Pulmonary artery endothelial cell (primary cell): ENCODE measurements at places on chromosomes 3 and 15. TPM values are rescaled to one million over a fixed set of nuclear protein-coding genes. Genes with fewer than 3 reads are reported as not detected.

Gene CHDH
- total RNA-seq: 0.07 and 0.25 TPM in 2 replicates

Gene PTX3
- total RNA-seq: 1,084 and 1,117 TPM in 2 replicates

GRCh38 chr3:173920386-173920785 lies 522.8 kb downstream of the NLGN1 start:
- DNase-seq: no peak

DNA sequence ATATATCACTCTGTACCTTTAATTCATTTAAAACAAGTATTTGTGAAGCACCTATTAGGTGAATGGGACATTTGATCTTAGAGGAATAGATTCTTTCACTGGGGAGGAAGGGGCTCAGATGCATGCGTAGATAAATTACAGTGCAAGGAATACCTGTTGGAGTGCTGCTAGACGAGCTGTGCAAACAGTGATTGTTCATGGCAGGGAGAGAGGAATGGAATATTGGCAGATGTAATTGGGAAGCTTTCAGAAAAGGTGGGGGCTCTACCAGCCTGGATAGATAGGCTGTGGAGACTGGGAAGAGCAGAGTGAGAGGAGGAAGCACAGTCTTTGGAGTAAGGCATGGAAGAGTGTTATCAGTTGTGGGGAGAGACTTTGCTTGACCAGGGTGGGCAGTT lies 116.8 kb downstream of the AKAP13 start:
- no peak for DNase-seq

GRCh38 chr3:39541917-39542329 lies 74.4 kb downstream of the MOBP start:
- DNase-seq: peak; percentile 13
